ENCODE measurements at places on chromosomes 3 and 15.

DNA sequence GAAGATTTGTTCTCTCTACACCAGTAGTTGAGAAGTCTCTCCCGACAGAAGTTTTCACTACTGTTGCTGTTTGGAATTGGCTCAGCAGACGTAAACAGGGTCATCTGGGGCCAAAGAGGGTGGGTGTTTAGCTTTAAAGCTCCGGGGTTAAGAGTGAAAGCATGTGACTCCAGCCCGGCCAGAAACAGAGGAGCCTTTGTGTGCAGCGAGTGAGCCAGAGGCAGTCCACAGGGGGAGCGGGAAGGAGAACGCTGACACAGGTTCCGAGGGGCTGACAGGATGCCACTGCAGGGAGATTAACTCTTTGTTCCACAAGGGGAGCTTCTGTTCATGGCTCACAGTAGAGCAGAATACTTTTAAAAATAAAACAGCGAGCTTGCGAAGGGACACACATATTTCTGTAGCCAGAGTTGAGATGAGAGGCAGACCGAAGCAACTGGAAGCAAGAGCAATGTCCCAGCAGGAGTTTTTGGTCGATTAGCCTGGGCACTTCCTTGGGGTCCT lies 26.9 kb downstream of the BMF start:
- DNase-seq, result peak; percentile 78
- no peaks in the 10 kb centered on the region for H3K36me3 ChIP-seq
- peaks cover 8% of the 10 kb centered on the region for H3K4me1 ChIP-seq
- peak overlapping the region; percentile 84 for H3K27ac ChIP-seq

DNA sequence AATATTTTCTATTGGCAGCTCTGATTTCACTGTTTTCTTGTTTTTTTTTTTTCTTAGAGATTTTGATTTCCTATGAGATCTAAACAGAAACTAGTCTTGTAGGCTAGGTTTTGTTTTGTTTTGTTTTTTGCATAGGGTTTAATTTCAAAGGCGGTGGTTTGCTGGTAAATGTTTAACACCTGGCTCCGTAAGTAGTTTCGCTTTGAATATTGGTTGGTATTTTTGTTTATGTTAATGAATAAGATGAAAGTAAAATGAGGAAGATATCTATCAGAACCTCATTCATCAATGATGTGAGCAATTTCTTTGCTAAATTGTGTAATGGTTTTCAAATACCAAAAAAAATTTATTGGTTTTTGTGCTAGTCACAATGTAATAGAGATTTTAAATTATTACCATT lies 39.7 kb upstream of the TM4SF1 start:
- no peak overlapping the region for H3K27ac ChIP-seq
- no peak for DNase-seq
- H3K4me3 ChIP-seq, result no peak overlapping the region
- H3K36me3 ChIP-seq, result no peaks in the 10 kb centered on the region
- peaks cover 6% of the 10 kb centered on the region for H3K4me1 ChIP-seq
- H3K27me3 ChIP-seq, result no peaks in the 10 kb centered on the region

DNA sequence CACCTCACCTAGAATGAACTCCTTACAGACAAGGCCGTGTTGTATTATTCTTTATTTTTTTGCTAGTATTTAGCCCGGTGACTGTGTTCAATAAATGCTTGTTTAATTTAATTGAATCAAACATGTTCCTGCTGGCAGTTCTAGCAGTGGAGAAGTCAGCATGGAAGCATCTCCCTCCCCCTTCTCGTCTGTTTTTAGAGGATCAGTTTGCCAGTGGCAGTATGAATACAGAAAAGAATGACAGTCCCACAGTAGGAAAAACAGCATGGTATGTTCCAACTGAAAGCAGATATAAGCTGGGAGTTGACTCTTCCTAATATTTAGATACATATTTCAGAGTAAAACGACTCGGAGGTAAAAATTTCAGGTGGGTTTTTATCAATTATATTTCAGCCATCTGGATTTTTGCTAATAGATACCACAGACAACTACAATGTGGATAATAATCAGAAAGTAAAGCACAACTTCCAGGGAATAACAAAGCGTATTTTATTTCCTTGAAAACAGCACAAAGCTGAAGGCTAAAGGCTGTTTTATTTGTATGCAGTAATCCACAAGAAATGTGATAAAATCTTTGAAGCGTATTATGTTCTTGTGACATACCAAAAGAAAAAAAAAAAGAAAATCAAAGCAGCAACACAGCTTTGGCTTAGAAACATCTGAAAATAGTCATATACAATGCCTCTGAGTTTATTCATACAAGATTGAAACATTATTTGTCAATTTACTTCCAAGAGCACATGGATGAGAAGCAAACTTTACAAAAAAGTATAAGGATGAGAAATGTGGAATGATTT lies 244.5 kb upstream of the KCNMB2 start:
- no peak for DNase-seq
- H3K36me3 ChIP-seq, result no peaks in the 10 kb centered on the region
- no peak overlapping the region for H3K27ac ChIP-seq

DNA sequence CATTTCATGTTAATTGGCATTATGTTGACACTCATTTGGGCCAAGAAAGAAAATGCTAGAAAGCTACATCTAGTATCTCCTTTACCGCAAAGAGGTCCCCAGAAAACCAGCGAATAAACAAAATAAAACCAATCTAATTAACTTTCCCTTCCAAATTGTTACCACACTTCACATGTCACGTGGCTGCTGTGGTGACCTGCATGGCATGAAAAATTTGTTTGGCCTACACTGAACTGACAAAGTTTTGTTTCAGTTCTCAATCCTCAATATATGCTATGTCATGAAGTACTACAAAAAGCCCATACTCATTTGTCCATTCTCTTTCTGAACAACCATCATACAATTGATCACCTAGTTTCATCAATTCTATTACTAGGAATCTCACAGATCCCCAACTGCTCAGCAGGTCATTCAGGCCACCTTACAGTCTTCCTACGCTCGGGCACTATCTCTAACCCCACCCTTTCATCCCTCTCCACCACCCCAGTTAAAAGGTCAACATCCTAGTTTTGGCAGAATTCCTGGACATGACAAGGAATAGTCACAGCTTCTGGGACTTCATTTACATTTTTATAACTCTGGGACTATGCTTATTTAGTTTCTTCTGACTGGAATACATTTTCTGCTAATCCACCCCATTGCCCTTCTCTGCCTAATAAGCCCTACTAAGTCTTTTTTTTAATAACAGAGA lies 480.4 kb downstream of the IGSF11 start:
- H3K4me1 ChIP-seq, result no peaks in the 10 kb centered on the region
- DNase-seq, result no peak
- H3K27ac ChIP-seq, result no peak overlapping the region
- no peaks in the 10 kb centered on the region for H3K36me3 ChIP-seq
- no peak overlapping the region for H3K4me3 ChIP-seq

DNA sequence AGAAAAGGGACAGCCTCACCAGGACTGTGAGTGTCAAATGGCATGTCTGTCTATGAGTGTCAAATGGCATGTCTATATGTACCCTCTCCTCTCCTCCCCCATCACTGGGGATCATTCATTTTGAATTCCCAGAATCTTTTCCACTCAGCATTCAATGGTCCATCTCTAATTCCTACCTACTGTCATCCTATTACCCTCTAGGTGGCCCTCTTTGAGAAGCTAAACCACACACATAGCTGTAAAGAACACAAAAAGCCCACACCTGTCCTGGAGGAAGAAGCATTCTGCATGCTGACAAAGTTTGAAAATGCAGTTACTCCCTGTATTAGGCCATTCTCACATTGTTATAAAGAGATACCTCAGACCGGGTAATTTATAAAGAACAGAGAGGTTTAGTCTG lies 46.2 kb upstream of the PYDC2 start:
- no peak overlapping the region for H3K4me3 ChIP-seq
- no peak overlapping the region for H3K27ac ChIP-seq
- DNase-seq, result no peak
- H3K27me3 ChIP-seq, result no peaks in the 10 kb centered on the region
- no peaks in the 10 kb centered on the region for H3K36me3 ChIP-seq
- no peaks in the 10 kb centered on the region for H3K4me1 ChIP-seq

- H3K4me3 ChIP-seq, result no peak overlapping the region
- peaks cover 2% of the 10 kb centered on the region for H3K4me1 ChIP-seq
- no peak overlapping the region for H3K27ac ChIP-seq
- DNase-seq, result no peak
Observed at GRCh38 chr3:187986514-187986934, 167.4 kb upstream of the LPP start.

GRCh38 chr3:129224984-129225393 lies 24.4 kb upstream of the COPG1 start:
- H3K4me3 ChIP-seq, result no peak overlapping the region
- no peaks in the 10 kb centered on the region for H3K27me3 ChIP-seq

GRCh38 chr3:57234613-57235575 lies 7.4 kb downstream of the APPL1 start:
- H3K4me1 ChIP-seq, result peaks cover 7% of the 10 kb centered on the region
- no peak overlapping the region for H3K4me3 ChIP-seq
- no peaks in the 10 kb centered on the region for H3K27me3 ChIP-seq
- no peaks in the 10 kb centered on the region for H3K36me3 ChIP-seq
- H3K27ac ChIP-seq, result no peak overlapping the region

GRCh38 chr15:59722476-59722875 lies 33.4 kb upstream of the BNIP2 start:
- H3K4me1 ChIP-seq, result no peaks in the 10 kb centered on the region
- H3K27ac ChIP-seq, result no peak overlapping the region
- no peak for DNase-seq
- H3K36me3 ChIP-seq, result no peaks in the 10 kb centered on the region
- H3K4me3 ChIP-seq, result no peak overlapping the region

DNA sequence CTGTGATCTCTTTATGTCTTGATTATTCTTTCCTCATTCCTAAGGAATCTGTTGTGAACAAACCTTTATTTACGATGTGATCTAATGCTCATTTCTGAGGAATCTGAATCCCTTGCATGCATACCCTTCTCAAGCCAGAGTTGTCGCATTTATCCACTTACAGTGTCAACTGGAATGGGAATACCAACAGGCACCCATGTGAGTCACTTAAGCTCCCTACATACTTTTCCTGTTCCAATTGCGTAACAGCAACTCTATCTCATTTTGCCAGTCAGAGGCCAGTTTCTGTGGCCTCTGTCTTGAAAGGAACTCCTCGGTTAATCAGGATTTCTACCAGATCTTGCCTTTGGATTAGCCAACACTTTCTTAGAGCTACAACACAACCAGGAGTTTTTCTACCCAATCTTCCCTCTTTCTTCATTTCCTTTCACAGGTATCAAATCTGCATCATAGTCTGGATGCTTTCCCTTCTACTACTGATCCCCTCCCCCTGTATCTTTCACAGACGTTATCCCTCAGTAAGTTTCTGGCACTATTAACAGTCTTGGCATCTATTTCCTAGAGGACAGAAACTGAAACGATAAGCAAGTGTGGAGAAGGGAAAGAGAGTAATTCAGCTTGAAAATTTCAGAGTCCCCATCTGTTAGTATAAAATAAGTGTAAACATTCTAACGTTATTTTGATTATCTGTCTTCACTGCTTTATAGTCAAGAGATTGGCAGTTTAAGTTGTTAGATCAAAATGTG lies 66.8 kb upstream of the BCHE start:
- H3K27ac ChIP-seq, result no peak overlapping the region
- no peak for DNase-seq
- no peaks in the 10 kb centered on the region for H3K36me3 ChIP-seq
- no peaks in the 10 kb centered on the region for H3K4me1 ChIP-seq
- H3K27me3 ChIP-seq, result no peaks in the 10 kb centered on the region

GRCh38 chr3:137191133-137191923 lies 233.5 kb downstream of the IL20RB start:
- no peaks in the 10 kb centered on the region for H3K36me3 ChIP-seq
- no peak overlapping the region for H3K27ac ChIP-seq
- no peak overlapping the region for H3K4me3 ChIP-seq

GRCh38 chr3:188369526-188369925 lies 215.6 kb downstream of the LPP start:
- DNase-seq, result no peak
- peaks cover 2% of the 10 kb centered on the region for H3K4me1 ChIP-seq
- no peaks in the 10 kb centered on the region for H3K27me3 ChIP-seq
- no peak overlapping the region for H3K4me3 ChIP-seq

GRCh38 chr3:156518726-156519125 lies 36.2 kb downstream of the SSR3 start:
- no peaks in the 10 kb centered on the region for H3K27me3 ChIP-seq
- no peak for DNase-seq
- H3K4me3 ChIP-seq, result no peak overlapping the region
- H3K27ac ChIP-seq, result no peak overlapping the region
- peaks cover 6% of the 10 kb centered on the region for H3K4me1 ChIP-seq

- no peaks in the 10 kb centered on the region for H3K4me1 ChIP-seq
- no peaks in the 10 kb centered on the region for H3K36me3 ChIP-seq
- DNase-seq, result no peak
- H3K4me3 ChIP-seq, result no peak overlapping the region
Observed at GRCh38 chr3:177929310-177929709, 606.9 kb upstream of the KCNMB2 start.

DNA sequence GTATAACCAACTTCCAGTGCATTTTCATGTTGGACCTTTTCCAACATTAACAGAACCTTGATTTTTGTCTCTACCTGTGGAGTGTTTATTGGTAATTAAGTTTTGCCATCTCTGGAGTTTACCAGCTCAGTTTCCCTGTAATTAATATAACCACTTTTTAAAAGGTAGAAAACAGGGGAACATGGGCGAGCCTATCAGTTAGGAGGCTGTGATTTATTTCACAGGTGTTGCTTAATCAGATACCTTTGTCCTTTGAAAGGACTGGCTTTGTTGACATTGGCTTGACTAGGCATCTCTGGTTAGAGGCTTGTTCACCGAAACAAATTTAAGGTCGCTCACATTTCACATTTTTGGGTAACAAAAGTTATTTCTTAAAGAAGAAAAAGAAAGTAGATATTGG lies 622 bp downstream of the NAALADL2 start:
- H3K4me3 ChIP-seq, result no peak overlapping the region
- no peaks in the 10 kb centered on the region for H3K27me3 ChIP-seq
- no peak for DNase-seq
- no peaks in the 10 kb centered on the region for H3K4me1 ChIP-seq
